ENCODE measurements at places on chromosomes 16 and 17.
A peak's percentile ranks its signal among the peaks of the same experiment; 100 is the strongest.

DNA sequence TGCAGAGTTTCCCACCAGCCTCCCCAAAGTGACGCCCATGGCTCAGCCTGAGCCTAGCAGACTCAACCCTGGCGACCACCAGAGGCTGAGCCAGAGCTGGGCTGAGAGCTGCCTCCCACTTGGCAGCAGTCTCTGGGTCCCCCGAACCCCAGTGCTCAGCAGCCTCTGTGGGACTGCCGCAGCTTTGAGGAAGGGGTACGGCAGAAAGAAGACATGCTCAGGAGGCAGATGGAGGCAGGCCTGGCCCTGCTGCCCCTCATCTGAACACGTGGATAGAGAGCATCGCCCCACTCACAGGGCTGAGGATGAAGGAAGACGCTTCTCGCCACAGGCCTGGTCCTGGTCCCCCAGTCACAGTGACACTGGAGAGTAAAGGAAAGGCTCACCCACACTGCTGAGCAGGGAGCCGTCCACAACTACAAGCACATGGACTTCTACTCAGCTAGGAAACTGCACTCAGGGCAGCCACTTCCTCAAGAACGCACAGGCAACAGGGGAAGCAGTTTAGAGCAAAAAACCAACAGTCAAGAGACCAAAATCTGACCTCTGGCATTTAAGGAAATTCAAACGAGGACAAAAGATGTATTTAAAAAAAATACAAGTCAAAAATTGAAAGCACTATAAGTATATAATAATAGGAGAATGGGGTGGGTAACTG lies 45.2 kb upstream of the GSG1L start:
- no peak overlapping the region for H3K4me3 ChIP-seq
- H3K27me3 ChIP-seq: no peaks in the 10 kb centered on the region
- no peak for DNase-seq
- no peak overlapping the region for H3K27ac ChIP-seq
- peaks cover 4% of the 10 kb centered on the region for H3K36me3 ChIP-seq

GRCh38 chr17:19260958-19261357 lies 23.8 kb downstream of the EPN2 start:
- no peaks in the 10 kb centered on the region for H3K27me3 ChIP-seq
- no peaks in the 10 kb centered on the region for H3K36me3 ChIP-seq
- peaks cover 12% of the 10 kb centered on the region for H3K4me1 ChIP-seq
- no peak overlapping the region for H3K27ac ChIP-seq
- no peak for DNase-seq
- no peak overlapping the region for H3K4me3 ChIP-seq

DNA sequence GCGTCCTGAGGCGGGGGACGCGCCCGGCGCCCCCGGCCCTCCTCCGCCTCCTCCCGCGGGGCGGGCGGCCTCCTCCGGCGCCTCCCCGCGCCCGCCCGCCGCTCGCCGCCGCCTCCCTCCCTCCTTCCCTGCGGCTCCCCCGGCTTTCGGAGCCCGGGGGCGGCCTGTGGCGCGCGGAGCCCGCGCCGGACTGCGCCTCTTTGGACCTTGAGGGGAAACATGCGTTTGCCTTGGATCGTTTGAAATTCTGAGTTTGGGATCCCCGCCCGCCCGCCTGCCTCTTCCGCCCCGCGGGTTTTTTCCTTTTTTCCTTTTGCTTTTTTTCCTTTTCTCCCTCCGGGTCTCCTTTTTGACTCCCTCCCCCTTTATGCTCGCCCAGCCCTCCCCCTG lies 390 bp downstream of the ZNRF1 start:
- H3K27me3 ChIP-seq: no peaks in the 10 kb centered on the region
- H3K36me3 ChIP-seq: no peaks in the 10 kb centered on the region
- DNase-seq: peak; percentile 29
- peak overlapping the region; percentile 89 for H3K27ac ChIP-seq
- no peaks in the 10 kb centered on the region for H3K4me1 ChIP-seq

DNA sequence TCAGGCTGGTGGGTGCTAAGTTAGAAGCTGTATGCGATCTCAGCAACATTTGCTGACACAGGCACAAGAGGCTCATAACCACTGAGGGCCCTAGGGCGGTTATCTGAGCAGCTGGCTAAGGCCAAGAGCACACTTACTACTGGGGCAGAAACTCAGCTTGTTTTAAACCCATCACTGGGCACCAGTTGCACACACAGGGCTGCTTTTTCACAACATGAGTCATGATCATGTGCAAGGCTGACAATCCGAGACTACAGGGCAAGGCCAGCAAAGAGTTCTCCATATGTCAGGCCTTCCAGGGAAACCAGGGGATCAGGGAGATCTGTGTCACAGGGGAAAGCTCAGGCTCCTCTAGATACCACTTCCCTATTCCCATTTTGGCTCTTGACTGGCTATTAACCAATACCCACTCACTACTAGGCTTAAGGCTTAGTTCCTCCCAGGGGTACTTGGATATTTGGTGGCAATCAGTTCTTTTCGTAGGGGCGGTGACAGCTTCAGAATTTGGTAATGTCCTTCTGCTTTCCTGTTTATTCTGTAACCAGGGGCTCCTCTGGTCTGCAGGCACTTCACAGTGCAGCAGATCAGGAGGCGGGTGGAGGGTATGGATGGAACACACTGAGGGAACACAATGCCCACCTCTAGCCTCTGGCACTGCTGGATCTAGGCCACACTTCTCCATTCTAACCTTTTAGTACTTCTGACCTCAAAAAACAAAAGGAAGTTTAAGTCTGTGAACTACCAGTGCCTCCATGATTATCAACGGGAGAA lies 44.9 kb upstream of the ERN1 start:
- H3K27ac ChIP-seq: no peak overlapping the region
- no peaks in the 10 kb centered on the region for H3K27me3 ChIP-seq
- no peak overlapping the region for H3K4me3 ChIP-seq
- no peaks in the 10 kb centered on the region for H3K4me1 ChIP-seq
- no peak for DNase-seq

DNA sequence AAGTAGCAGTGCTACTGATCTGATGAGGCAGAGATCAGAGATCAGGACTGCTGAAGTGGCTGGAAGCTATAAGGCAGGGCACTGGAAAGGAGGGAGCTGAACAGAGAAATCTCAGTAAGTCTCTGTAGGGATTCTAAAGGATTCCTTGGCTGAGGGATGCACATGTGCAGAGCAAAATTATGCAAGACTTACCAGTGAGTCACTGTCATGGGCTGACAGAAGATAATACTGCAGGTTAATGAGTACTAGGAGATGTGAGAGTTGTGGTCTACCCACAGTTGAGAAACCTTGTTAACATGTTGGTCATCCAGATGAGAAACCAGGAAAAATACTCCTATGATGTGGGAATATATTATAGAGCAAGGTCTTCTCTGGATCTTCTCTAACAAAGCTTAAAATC lies 378.1 kb downstream of the HAPSTR1 start:
- H3K36me3 ChIP-seq: no peaks in the 10 kb centered on the region
- H3K27me3 ChIP-seq: no peaks in the 10 kb centered on the region
- no peak overlapping the region for H3K4me3 ChIP-seq
- H3K4me1 ChIP-seq: no peaks in the 10 kb centered on the region

DNA sequence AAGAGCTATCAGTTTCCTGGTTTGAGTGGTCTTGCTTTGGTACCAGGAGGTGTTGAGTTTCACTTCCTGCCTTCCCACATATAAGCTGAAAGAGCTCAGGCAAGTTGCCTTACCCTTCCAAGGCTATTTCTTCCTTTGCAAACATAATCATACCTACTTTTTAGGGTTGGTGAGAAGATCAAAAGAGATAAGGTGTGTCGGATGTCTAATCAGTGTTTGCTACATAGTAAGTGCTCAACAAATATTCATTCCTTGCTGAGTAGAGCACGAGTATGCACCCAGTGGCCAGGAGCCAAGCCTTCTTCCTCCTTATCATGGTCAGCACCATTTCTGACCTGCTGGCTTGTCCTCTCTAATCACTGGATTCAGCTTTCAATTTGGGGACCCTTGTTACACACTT lies 12.7 kb upstream of the TMEM98 start:
- no peak overlapping the region for H3K4me3 ChIP-seq
- H3K36me3 ChIP-seq: no peaks in the 10 kb centered on the region
- no peaks in the 10 kb centered on the region for H3K27me3 ChIP-seq
- peaks cover 23% of the 10 kb centered on the region for H3K4me1 ChIP-seq
- DNase-seq: no peak
- no peak overlapping the region for H3K27ac ChIP-seq

DNA sequence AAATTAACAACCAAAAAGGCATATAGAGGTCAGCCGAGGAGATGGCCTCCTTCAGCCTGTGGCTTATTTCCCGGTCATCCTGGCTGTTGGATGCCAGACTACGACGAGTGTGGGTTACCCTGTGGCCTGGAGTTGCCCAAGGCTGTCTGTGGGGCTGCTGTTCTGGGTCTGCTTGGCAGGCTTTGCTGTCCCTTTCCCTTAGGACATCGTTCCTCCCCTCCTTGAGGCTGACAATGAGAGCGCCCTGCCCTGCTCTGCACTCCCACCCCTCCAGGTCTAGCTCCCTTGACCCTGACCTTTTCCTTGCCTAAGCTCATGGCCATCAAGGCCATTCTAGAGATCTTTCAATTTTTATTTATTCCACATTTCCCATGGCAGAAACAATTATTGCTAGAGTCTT lies 1.9 kb upstream of the CBFB start:
- no peaks in the 10 kb centered on the region for H3K36me3 ChIP-seq
- DNase-seq: no peak
- no peaks in the 10 kb centered on the region for H3K27me3 ChIP-seq
- no peak overlapping the region for H3K4me3 ChIP-seq
- H3K27ac ChIP-seq: no peak overlapping the region
- peaks cover 14% of the 10 kb centered on the region for H3K4me1 ChIP-seq

GRCh38 chr16:35398180-35398579 lies 1938.8 kb downstream of the TP53TG3F start:
- H3K36me3 ChIP-seq: no peaks in the 10 kb centered on the region
- DNase-seq: no peak
- no peak overlapping the region for H3K27ac ChIP-seq
- H3K4me3 ChIP-seq: no peak overlapping the region
- H3K27me3 ChIP-seq: no peaks in the 10 kb centered on the region

DNA sequence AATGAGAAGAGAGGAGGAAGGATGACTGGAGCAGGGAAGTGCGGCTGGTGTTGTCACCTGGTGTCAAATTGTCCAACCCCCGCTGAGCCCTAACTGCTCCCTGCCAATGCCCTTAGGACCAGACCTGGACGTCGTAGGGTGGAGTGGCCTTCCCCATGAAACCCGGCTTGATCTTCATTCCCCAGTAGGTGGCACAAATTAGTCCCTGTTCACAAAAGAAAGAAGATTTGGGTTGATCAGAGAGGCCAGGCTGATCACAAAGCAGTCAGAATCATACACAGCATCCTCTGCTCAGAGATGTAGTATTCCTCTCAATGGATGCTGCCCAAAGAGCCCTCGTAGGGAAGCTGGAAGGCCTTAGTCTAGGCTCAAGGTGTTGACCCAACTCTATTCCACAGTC lies 60.2 kb downstream of the ACSM1 start:
- no peaks in the 10 kb centered on the region for H3K36me3 ChIP-seq
- no peak overlapping the region for H3K4me3 ChIP-seq
- no peak for DNase-seq
- no peaks in the 10 kb centered on the region for H3K4me1 ChIP-seq
- no peaks in the 10 kb centered on the region for H3K27me3 ChIP-seq

GRCh38 chr16:85879975-85880831 lies 18.8 kb upstream of the IRF8 start:
- no peak for DNase-seq
- no peaks in the 10 kb centered on the region for H3K4me1 ChIP-seq
- H3K36me3 ChIP-seq: no peaks in the 10 kb centered on the region

- DNase-seq: no peak
- no peak overlapping the region for H3K27ac ChIP-seq
- no peak overlapping the region for H3K4me3 ChIP-seq
- no peaks in the 10 kb centered on the region for H3K4me1 ChIP-seq
- H3K27me3 ChIP-seq: no peaks in the 10 kb centered on the region
These were observed 320.5 kb downstream of the UTP18 start for GRCh38 chr17:51580869-51581268.

DNA sequence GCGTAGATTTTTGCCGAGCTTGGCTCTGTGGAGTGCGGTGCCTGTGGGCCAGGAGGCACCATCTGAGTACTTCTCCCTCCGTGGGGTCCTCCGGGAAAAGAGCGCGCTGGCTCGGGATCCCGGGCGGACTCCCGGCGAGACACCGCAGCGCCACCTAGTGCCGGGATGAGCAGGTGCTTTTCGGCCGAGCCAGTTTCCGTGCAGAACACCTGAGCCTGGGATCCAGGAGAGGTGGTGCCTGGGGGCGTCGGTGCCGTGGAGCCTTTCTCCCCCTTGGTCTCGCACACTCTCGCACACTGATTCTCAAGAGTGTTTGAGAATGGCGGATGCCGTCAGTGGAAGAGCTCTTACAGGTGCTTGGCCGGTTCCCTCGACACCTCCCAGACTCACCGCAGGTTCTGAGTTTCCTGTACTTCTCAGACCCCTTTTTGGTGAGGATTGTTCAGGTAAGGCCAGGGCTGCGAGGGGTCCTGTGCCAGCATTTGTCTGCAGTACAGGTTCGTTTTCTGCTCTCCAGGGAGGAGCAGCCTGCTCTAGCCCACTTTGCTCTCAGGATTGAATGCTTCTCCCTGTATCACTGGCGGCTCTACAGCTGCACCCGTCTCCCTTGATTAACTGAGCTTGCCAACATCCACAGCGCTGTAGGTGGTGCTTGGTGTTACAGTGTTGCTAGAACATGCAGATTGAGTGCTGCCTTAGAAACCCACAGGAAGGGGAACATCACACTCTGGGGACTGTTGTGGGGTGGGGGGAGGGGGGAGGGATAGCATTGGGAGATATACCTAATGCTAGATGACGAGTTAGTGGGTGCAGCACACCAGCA lies 23.3 kb downstream of the TBCD start:
- DNase-seq: peak; percentile 76
- no peak overlapping the region for H3K27ac ChIP-seq
- no peaks in the 10 kb centered on the region for H3K36me3 ChIP-seq
- H3K4me1 ChIP-seq: peaks cover 9% of the 10 kb centered on the region
- H3K4me3 ChIP-seq: peak overlapping the region; percentile 27
- no peaks in the 10 kb centered on the region for H3K27me3 ChIP-seq

DNA sequence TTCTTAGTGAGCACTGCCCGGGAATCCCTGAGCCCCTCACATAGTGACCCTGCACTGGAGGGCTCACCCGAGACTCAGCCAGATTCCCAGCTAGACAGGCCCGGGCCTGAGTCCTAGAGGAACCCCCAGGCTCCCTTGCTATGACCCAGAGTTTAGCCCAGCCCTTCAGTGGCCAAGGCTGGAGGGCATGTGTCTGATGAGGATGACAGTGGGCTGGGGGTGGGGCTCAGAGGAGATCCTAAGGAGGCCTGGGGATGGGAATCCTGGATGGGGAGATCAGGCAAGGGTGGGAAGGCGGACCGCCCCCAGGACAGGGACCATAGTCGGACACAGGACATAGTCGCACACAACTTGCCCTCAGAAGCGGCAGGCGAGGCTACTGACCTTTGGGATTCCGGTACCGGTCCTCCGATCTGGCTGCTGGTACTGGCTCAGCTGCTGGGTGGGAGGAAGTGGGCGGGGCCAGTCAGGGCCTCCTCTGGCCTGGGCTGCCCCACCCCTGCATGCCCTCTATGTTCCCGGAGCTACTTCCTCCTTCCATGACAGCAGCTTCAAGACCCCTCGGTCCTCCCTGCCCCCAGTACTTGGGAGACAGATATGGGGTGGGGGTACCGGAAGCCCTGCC lies 1.1 kb downstream of the CD79B start:
- no peaks in the 10 kb centered on the region for H3K4me1 ChIP-seq
- H3K4me3 ChIP-seq: peak overlapping the region; percentile 12
- peak; percentile 80 for DNase-seq
- H3K36me3 ChIP-seq: no peaks in the 10 kb centered on the region
- no peaks in the 10 kb centered on the region for H3K27me3 ChIP-seq
